SK-N-MC (cell line): ENCODE measurements at places on chromosomes 2 and 18.

- DNase-seq, result peak; percentile 12
Observed at GRCh38 chr2:147331790-147332419, 512.9 kb upstream of the ACVR2A start.

- DNase-seq, result peak; percentile 30
Observed at GRCh38 chr2:12774395-12774727, 57.6 kb downstream of the TRIB2 start.

DNA sequence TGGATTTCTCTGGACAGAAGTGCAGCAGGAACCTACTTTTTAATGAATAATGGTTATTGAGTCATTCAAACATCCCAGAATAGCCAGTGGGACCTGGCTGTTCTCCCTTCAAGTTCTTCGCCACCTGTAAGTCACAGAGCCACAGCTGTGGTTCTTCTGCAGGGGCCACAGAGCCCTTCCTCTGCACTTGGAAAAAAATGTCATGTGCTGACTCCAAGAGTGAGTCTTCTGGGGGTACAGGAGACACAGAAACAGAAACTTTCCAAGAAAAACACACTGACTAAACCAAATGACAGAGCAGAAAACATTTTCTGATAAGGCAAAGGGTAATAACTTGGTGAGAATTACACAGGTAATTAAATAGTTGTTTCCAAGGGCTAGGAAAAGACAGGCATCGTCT is 68.7 kb upstream of the FN1 start:
- DNase-seq, result no peak

DNA sequence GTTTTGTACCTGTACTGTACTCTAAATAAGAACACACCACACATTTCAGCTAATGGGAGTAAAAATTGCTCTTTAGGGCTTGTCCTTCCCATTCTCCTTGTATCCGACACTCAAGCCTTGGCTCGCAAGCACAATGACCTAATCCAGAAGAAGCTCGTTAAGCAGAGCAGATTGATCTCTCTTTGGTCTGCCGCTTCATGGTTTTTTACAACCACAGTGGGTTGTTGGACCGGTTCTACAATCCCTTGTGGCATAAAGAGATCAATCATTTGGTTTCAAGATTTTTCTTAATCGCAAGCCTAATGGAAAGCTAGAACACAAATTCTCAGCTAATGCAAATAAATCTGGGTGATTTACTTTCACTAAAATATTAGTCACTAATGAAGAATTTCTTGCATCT is 662.1 kb downstream of the LRP1B start:
- DNase-seq, result no peak

GRCh38 chr2:8053216-8053615 is 628.6 kb upstream of the ID2 start:
- no peak for DNase-seq

- DNase-seq, result no peak
Observed at GRCh38 chr2:9003366-9003615, 193 bp downstream of the MBOAT2 start.

- no peak for DNase-seq
Observed at GRCh38 chr2:68789603-68790002, 55.0 kb downstream of the ARHGAP25 start.

DNA sequence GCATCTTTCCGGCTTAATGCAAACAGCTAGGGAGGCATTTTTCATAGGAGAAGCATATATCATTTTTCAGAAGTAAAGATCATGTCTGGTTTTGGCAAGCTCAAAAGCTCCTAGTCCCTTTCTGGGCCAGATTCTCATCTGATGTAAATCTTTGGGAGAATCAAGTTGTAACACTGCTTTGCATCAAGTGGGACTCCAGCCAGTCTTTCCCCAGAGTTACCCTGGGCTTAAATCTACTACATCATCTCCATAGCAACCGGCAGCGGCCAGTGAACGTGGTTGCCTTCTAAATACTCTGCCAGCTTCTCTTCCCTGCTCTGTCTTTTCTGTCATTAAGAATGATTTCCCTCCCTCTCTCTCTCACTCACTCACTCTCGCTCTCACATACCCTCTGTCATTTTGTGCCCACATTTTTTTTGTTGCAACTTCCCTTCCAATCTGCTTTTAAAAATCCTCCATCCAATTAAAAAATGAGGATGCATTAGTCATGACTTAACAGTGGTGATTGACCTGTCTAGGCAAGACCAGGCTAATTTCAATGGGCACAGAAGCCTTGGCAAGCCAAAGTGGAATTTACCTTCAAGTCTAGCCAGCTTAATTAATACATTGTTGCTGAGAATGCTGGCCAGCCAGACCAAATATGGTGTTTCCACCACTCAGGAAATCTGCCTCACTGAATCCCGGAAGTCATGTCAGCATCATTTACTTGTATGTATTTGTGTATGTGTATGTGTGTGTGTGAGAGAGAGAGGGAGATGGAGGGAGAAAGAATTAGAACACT is 93.0 kb downstream of the NRP2 start:
- DNase-seq, result no peak

GRCh38 chr2:217868911-217869334 is 133.9 kb downstream of the TNS1 start:
- no peak for DNase-seq

DNA sequence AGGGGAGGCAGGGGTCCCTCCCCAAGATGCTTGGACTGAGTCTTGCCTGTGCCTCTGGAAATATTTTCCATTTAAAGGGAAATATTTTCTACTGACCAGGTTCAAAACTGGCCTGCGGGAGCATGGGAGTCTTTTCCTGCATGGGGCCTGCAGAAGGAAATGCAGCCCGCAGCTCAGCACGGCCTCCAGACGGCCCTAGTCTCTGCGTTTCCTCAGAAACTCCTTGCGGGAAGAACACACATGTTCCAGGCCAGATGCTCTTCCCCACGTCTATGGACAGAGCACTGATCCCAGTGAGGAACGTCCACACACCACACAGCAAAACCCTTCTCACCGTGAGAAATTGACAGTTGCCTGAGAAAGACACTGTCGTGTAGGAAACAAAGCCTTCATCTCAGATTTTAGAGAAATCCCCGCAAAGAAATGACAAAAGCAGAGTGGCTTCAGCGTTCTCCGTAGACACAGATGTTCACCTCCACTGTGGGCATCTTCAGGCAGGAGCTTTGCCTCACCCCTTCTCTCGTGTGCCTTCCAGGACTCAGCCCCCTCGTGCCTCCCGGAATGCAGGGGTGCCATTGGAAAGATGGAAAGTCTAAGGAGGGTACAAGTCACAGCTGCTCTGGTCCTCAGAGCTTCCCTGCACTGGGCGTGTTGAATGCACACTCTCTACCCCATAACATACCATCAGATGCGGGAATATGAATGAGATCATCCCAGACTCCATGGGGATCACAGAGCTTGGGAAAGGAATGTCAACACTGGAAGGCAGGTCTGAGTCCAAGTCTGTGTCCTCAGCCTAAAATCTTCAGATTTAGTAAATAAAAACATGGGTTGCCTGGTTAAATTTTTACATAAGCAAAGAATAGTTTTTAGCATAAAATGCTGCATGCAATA is 438.7 kb upstream of the SALL3 start:
- DNase-seq, result no peak

GRCh38 chr2:162070228-162070936 is 3.6 kb downstream of the DPP4 start:
- no peak for DNase-seq

GRCh38 chr2:181680055-181680936 is at the start of gene NEUROD1:
Gene NEUROD1 (minus strand): TSS chr2:181680517. CDS start chr2:181678860, 1,657 bp downstream.
- no peak for DNase-seq

DNA sequence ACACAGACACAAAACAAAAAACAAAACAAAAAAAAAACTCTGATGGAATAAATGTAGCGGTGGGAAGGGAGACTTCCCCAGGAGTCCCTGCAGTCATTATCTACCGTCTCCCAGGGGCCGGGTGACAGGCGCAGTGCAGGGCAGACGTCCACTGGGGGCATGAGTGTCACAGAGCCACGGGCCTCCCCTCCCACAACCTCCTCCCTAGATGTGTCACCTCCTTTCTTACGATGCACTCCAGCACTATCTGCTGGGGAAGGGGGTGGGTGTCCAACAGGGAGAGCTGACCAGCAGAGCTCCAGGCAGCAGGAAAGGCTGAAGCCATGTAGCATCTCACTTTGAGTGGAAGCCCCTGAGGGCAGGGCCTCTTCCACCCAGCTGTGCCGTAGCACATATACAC is 84.5 kb downstream of the LONRF2 start:
- DNase-seq, result no peak

GRCh38 chr2:231884438-231885140 is 41.6 kb downstream of the NPPC start:
- DNase-seq, result no peak

DNA sequence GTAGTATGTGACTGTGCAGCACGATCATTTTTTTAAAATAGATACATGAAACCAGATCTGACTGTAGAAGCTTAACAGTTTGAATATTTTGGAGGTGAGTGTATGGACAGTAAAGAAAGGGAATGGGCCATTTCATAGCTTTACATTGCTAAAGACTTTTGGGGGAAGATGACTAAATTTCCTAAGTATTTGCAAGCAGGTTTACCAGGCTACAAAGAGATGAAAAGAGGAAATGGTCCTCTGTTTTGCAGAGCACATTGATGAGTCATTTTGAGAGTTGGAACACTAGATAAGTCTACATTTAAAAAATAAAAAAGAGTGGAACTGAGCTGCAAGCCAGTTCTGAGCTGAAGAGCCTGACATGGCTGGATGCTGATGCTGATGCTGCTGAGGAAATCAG is 115.7 kb upstream of the LRATD1 start:
- no peak for DNase-seq

DNA sequence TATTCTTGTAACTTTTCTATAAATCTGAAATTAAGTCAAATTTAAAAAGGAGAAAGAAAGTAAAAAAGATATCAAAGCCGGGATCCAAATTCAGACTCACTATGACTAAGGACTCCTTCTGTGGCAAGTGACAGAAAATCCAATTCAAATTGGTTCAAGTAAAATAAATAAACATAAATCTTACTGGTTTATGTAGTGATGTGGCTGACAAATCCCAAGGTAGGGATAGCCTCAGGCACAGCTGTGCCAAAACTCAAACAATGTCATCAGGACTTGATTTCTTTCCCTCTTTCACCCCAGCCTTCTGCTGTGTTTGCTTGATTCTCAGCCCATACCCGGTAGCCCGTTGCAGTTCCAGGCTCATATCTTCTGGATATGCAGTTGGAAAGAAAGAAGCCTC is 284.6 kb downstream of the SP3 start:
- DNase-seq, result no peak

DNA sequence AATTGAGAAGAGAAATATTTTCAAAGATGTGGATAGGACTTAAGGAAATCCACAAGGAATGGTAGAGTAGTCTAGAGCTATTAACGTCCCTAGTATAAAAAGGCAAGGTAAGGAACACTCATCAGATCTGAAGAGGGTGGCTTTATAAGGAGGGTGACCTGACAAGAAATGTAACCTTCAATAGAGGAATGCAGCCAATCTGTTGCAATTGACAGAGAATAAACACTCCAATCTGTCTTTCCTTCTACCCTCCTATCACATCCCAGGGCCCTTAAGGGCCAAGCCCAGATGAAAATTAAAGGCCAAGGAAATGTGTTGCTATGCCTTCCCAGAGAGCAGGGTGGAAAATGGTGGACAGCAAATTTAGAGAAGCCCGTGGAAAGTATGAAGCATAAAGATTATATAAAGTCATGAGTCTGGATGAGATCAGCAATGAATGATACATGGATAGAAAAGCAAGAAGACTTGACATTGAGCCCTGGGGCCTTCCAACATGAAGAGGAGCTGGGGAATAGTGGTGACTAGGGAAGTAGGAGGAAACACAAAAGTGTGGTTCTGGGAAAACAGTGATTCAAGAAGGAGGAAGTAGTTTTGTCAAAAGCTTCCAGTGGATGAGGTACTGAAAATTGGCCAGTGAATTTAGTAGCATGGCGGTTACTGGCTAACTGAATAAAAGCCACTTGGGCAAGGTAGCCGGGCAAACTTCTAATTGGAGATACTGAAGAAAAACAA is 270.6 kb upstream of the TANK start:
- no peak for DNase-seq

- no peak for DNase-seq
Observed at GRCh38 chr2:224506494-224506893, 78.7 kb downstream of the CUL3 start.

DNA sequence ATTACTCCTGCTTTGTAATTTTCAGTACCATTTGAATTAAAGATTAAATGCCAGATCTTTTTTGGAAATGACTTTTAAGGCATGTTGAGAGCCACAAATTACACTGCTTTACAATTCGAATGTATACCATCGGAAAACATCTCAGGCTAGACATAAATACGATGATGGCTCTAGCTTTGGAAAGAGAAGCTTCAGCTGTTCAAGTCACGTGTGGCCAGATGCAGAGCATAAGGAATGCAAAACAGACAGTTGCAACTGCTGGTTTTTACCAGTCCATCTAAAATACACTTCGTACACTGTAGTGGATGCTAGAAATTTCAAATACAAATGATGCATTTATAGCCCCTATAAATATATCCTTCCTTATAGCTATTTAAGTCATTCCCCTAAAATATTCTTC is 8.0 kb downstream of the ZNF516 start:
- DNase-seq, result no peak

DNA sequence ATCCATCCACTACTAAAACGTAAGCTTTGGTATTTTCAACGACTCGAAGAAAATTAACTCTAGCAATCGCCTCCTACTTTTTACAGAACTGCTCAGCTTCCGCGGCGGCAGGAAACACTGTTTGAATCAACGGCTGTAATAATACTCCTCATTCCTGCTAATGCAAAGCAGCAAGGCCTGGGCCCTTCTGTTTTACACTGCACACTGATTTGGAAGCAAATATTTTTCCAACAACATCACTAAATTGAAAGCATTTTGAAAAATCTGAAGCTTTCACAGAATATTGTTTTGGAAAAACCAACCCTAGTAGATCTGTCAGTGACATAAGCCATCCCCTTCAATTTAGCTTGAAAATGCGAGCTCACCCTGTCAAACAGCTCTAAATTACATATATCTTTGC is 261.2 kb downstream of the TXNL1 start:
- no peak for DNase-seq

DNA sequence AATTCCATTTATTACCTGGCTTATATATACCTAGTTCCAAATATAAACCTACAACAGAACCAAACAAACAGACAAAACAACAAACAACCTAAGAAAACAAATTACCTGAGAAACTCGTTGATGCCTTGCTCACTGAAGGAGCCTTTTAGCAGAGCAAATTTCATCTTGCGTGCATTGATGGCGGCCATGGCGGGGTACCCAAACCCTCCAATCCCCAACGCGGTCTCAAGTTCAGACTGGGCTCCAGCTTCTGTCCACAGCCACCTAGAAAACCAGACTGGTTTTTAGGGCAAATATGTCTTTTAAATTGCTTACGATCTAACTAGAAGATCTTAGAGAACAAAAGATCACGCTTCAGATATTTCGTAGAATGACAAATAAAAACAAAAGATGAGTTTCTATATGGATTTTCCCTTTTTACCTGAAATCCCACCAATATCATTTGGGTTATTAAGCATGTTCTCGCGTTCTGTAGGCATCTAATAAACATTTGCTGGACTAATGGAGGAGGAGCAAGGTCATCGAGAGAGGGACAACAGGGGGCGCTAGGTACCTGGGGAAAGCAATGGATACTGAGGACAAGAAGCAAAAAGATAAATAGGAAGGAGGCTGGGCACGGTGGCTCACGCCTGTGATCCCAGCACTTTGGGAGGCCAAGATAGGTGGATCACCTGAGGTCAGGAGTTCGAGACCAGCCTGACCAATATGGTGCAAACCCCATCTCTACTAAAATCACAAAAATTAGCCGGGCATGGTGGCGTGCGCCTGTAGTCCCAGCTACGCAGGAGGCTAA is 25.2 kb downstream of the PDIA6 start:
- DNase-seq, result no peak

- DNase-seq, result no peak
Observed at GRCh38 chr2:218261423-218262236, 815 bp downstream of the GPBAR1 start.

- DNase-seq, result no peak
Observed at GRCh38 chr18:54774981-54775665, 53.2 kb upstream of the RAB27B start.
